Neural crest cell (in vitro differentiated cells): ENCODE measurements at places on chromosomes 12 and 14. TPM values are rescaled to one million over a fixed set of nuclear protein-coding genes. Genes with fewer than 3 reads are reported as not detected.
A peak's percentile ranks its signal among the peaks of the same experiment; 100 is the strongest.

ZC2HC1C gene
- total RNA-seq = 1.3 and 1.9 TPM in 2 replicates

GRCh38 chr12:67270622-67271021 lies 1.5 kb downstream of the CAND1 start:
- peak overlapping the region; percentile 95 for H3K4me3 ChIP-seq
- peaks cover 42% of the 10 kb centered on the region for H3K4me1 ChIP-seq
- DNase-seq = no peak
- no peaks in the 10 kb centered on the region for H3K36me3 ChIP-seq
- H3K27ac ChIP-seq = peak overlapping the region; percentile 94

KCNA1 gene
- total RNA-seq = 0.05 and 0.37 TPM in 2 replicates

- H3K4me3 ChIP-seq = no peak overlapping the region
- no peaks in the 10 kb centered on the region for H3K36me3 ChIP-seq
- no peak overlapping the region for H3K27ac ChIP-seq
- no peak for DNase-seq
- peaks cover 4% of the 10 kb centered on the region for H3K4me1 ChIP-seq
Observed at GRCh38 chr12:66050610-66051009, 79.9 kb downstream of the LLPH start.

- no peak overlapping the region for H3K27ac ChIP-seq
- H3K36me3 ChIP-seq = peaks cover 10% of the 10 kb centered on the region
- no peaks in the 10 kb centered on the region for H3K4me1 ChIP-seq
- H3K27me3 ChIP-seq = no peaks in the 10 kb centered on the region
Observed at GRCh38 chr12:27644158-27644845, 51.9 kb upstream of the REP15 start.

- H3K36me3 ChIP-seq = no peaks in the 10 kb centered on the region
- H3K4me3 ChIP-seq = no peak overlapping the region
- H3K27me3 ChIP-seq = no peaks in the 10 kb centered on the region
- no peak for DNase-seq
Observed at GRCh38 chr12:114902665-114903064, 218.7 kb upstream of the TBX3 start.

CCDC197 gene
- not detected in 2 replicates for total RNA-seq

DNA sequence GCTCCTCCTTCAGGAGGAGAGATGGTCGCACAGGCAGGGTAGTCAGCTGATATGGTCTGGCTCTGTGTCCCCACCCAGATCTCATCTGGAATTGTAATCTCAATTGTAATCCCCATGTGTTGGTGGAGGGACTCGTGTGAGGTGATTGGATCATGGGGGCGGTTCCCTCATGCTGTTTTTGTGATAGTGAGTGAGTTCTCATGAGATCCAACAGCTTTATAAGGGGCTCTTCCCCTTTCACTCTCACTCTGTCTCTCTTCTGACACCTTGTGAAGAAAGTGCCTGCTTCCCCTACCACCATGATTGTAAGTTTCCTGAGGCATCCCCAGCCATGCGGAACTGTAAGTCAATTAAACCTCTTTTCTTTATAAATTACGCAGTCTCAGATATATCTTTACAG lies 218.9 kb upstream of the TMTC1 start:
- no peak overlapping the region for H3K27ac ChIP-seq
- no peak overlapping the region for H3K4me3 ChIP-seq
- H3K4me1 ChIP-seq = no peaks in the 10 kb centered on the region
- DNase-seq = no peak
- H3K36me3 ChIP-seq = no peaks in the 10 kb centered on the region

GRCh38 chr12:16610743-16611142 lies 4.8 kb upstream of the LMO3 start:
- H3K4me1 ChIP-seq = peaks cover 54% of the 10 kb centered on the region
- no peaks in the 10 kb centered on the region for H3K36me3 ChIP-seq
- no peak overlapping the region for H3K27ac ChIP-seq
- peaks cover 33% of the 10 kb centered on the region for H3K27me3 ChIP-seq
- H3K4me3 ChIP-seq = peak overlapping the region; percentile 75
- DNase-seq = no peak

PRKCH gene
- total RNA-seq = 0.30 and 0.61 TPM in 2 replicates

- peaks cover 30% of the 10 kb centered on the region for H3K36me3 ChIP-seq
- H3K4me3 ChIP-seq = peak overlapping the region; percentile 99
- peak overlapping the region; percentile 11 for H3K27ac ChIP-seq
Observed at GRCh38 chr12:53454707-53455106, 2.8 kb downstream of the PCBP2 start.

GRCh38 chr12:116821291-116821690 lies 60.0 kb downstream of the HRK start:
- H3K27me3 ChIP-seq = no peaks in the 10 kb centered on the region
- H3K4me1 ChIP-seq = peaks cover 33% of the 10 kb centered on the region
- no peak overlapping the region for H3K27ac ChIP-seq
- DNase-seq = peak; percentile 29

- H3K4me3 ChIP-seq = no peak overlapping the region
- no peak for DNase-seq
- H3K36me3 ChIP-seq = no peaks in the 10 kb centered on the region
- H3K27me3 ChIP-seq = peaks cover 6% of the 10 kb centered on the region
- no peak overlapping the region for H3K27ac ChIP-seq
Observed at GRCh38 chr14:71815110-71815509, 117.1 kb upstream of the RGS6 start.

DNA sequence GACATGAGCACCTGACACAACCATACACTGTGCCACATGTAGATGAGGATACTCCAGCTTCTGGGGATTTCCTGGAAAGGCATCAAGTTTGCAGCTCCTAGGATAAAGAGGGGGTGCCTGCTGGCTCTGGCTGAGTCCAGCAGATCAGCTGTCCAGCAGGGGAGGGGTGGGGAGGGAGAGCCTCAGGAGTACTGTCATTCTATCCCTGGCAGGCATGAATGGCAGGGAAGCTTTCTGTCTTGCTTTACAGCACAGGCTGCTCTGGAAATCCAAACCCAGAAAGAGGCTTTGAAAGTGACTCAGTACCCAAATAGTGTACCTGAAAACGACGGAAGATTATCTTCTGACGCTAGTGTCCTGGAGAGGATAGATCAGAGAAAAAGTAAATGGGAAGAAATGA lies 32.2 kb downstream of the SLC8A3 start:
- H3K27me3 ChIP-seq = peaks cover 3% of the 10 kb centered on the region
- H3K4me1 ChIP-seq = no peaks in the 10 kb centered on the region
- no peak overlapping the region for H3K27ac ChIP-seq
- H3K36me3 ChIP-seq = no peaks in the 10 kb centered on the region
- DNase-seq = no peak

- peaks cover 4% of the 10 kb centered on the region for H3K27me3 ChIP-seq
- H3K36me3 ChIP-seq = no peaks in the 10 kb centered on the region
Observed at GRCh38 chr12:116539905-116540482, 19.2 kb upstream of the MAP1LC3B2 start.

GRCh38 chr14:98028162-98028561 lies 1231.0 kb downstream of the VRK1 start:
- peaks cover 3% of the 10 kb centered on the region for H3K36me3 ChIP-seq
- H3K27me3 ChIP-seq = peaks cover 26% of the 10 kb centered on the region
- no peak for DNase-seq
- no peak overlapping the region for H3K27ac ChIP-seq
- peaks cover 13% of the 10 kb centered on the region for H3K4me1 ChIP-seq

- no peak overlapping the region for H3K27ac ChIP-seq
- peaks cover 6% of the 10 kb centered on the region for H3K36me3 ChIP-seq
- no peaks in the 10 kb centered on the region for H3K4me1 ChIP-seq
Observed at GRCh38 chr12:42364692-42365091, 38.7 kb downstream of the PPHLN1 start.

CLEC4C gene
- not detected in 2 replicates for total RNA-seq

DNA sequence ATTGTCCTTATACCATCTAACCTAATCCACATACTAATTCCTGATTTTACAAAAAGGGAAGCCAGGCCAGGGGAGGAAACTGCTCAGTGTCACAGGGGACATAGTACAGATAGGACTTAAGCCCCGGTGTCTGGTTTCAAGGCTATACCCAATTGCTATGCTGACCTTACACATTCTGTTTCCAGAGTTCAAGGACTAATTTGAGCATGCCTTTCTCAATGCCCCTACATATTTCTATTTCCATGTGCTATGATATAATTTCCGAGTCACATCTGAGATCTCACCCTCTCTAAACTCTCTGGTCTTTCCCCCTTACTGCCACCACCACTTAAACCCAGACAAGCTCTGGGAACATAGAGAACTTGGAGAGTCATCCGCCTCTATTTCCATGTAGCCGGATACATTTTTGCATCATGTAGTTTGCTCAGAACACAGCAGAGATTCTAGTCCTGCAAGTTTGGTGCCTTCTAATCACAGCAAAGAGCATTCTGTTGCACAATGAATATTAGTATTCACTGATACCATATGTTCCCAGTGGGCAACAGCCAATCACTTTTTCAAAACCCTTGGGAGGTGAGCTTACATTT lies 34.2 kb downstream of the PPM1H start:
- DNase-seq = no peak
- no peaks in the 10 kb centered on the region for H3K27me3 ChIP-seq
- H3K4me1 ChIP-seq = peaks cover 4% of the 10 kb centered on the region

DNA sequence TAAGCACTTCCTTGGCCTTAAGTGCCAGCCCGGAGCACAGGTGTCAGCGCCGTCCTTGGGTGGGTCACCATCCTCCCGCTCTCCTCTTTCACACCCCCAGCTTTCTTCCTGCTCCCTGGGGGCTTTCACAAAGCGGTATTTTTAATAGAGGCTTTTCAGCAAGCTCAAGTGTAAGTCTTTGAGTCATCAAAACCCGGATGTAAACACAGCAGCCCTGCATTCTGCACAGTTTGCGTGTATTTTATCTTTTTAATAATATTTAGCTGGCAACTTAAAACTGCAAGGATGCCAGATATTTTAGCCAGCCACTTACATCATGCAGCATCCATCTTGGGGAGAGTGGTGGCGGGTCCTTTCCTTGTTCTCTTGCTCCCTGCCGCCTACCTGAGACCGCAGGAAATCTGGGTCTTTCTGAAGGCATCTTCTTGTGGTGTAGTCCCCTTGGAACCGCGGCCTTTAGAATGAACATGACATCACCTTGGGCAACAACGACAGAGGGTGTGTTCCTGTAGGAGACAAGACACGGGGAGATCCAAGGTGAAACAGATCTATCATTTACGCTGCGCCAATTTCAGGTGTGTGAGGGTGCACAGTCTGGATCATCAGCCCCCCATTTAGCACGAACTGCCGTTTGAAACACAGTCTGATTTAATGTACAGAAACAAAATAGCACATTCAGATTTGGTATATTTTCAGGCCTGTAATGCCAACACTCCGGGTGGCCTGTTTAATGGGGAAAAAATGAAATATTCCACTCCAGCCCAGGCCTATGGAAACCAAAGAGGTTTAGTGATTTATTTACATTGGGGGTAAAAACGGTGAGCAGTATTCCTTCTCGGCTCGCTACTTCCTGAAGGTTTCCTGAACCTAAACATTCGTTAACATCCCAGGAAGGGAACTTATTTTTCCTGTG lies 12.5 kb upstream of the IRF2BPL start:
- H3K36me3 ChIP-seq = no peaks in the 10 kb centered on the region
- DNase-seq = no peak
- H3K27ac ChIP-seq = peak overlapping the region; percentile 99

DNA sequence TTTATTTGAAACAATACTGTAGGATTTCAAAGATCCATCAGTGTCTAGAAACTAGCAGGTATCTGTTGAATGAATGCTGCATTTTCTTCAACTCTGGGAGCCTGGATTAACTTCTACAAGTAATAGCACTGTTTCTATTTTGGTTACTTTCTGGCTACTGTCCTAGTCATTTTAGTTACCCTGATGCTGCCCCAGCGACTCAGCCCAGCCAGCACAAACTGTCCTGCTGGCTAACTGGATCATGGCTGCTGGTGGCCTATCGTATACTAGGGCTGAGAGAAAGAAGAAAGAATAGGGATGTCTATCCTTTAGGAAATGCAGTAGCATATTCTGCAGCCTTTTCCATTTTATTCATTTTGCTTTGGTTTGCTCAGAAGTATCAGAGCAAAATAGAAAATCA lies 53.9 kb downstream of the NTN4 start:
- H3K27me3 ChIP-seq = no peaks in the 10 kb centered on the region
- H3K27ac ChIP-seq = no peak overlapping the region
- H3K4me3 ChIP-seq = no peak overlapping the region
- H3K4me1 ChIP-seq = no peaks in the 10 kb centered on the region
- no peaks in the 10 kb centered on the region for H3K36me3 ChIP-seq
